GM04504 (cell line): ENCODE measurements at places on chromosomes 4 and X.

DNA sequence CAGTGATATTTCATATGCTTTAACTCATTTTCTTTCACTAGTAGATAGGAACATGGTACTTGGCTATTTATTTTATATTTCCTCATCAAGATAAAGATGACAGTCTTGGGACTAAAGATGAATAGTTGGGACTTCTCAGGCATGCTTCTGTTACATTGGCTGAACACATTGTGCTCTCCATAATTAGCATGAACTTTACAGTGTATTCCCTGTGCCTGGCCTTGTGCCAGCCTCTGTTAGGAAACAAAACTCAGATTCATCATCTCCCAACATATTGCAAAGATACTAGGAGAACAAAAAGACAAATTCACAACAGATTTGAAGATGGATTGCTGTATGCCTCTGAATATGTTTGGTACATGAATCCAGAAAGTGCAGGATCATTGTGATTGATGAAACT is 26.4 kb downstream of the GRIA2 start:
- no peak for DNase-seq

DNA sequence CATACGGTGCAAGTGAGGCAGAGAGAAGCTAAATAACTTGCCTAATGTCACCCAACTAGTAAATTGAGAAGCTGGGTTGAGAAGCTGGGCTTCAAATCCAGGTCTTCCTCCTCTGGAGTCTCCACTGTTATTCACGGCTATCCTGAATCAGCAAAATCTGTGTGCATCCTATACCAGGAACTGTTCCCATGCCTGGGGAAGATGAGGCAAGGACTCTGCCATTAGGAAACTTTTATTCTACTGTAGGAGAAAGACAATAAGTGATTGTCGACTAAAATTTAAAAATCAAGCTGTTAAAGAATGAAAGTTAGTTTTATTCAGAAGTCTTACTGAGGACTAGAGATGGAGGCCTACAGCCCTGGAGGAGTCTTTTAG is 872 bp upstream of the TEC start:
- no peak for DNase-seq

DNA sequence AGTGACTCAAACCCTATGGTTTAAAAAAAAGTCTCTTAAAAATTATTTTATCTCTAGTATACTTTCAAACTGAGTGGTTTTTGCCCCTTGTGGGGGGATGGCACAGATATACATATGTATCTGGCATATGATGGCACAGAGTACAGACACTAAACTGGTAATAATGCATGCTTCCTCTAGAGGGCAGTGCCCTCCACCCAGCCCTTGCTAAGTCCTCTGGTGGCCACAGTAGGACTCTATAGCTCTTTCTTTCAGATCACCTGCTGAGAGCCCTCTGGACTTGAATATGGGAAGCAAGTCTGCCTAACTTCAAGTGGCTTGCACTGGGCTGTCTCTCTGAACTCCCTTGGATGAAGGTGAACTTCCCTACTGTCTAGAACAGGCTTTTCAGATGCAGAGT is 66.3 kb downstream of the TSPAN7 start:
- no peak for DNase-seq

DNA sequence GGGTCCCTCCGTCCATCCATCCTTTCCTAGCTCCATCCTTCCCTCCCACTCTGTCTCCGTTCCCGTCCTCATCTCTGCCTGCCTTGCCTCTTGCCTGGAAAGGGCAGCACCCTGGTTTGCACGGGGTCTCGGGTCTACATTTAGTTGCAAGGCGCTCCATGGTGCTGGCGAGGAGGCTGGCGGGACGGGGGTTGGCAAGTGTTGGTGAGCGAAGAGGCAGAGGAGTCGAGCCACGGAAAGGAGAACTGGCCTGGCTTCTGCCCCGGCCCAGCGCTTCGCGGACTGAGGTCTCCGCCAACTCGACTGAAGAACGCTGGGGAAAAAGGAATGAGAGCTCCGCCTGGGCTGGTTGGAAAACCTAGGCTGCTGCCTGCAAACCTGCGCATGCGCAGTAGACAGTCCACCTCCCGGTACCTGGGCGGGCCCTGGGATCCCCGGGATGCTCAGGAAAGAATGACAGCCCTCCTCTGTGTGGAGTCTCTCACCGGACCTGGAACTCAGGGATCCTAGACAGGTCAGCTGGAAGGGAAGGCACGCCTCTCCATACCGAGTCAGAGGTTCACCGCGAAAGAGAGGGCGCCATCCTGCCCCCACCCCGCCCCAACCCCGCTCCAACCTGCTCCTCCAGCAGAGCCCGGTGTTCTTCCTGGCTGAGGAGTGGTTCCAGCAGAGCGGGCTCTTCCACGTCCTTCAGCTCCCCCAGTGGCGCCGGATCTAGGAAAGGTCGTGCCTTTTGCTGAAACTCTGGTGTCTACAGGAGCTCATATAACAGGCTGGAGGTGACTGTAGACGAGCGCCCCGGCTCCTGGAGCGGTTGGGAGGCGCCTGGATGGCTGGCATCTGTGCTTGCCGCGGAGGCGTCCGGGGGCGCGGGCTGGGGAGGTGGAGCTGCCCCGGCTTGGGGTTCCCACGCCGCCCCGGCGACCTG is 6.0 kb downstream of the FRG2 start:
- peak; percentile 8 for DNase-seq

GRCh38 chrX:10160211-10160610 is 3.4 kb downstream of the CLCN4 start:
- no peak for DNase-seq

DNA sequence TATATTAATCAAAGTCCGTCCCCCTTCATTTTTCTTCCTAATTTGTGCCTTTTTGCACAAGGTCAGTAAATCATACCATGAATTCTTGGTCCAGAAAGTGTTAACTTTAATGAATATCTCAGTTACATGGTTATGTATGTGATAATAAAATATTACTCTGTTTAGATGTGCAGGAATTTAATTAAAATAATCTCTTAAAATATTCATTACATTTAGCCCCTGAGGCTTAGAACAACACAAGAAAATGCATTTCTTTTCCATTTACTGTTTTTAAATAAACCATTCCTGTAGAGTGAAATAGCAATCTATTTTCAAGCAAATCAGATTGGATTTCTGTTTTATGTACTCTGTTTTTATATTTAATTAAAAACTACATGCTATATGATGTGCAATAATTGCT is 17.6 kb downstream of the MAB21L2 start:
- DNase-seq, result no peak

- no peak for DNase-seq
Measured at GRCh38 chrX:30613721-30614120, 36.2 kb upstream of the TASL start.
